AG20443 (cell line): ENCODE measurements at places on chromosomes 12 and 14.
A peak's percentile ranks its signal among the peaks of the same experiment; 100 is the strongest.

DNA sequence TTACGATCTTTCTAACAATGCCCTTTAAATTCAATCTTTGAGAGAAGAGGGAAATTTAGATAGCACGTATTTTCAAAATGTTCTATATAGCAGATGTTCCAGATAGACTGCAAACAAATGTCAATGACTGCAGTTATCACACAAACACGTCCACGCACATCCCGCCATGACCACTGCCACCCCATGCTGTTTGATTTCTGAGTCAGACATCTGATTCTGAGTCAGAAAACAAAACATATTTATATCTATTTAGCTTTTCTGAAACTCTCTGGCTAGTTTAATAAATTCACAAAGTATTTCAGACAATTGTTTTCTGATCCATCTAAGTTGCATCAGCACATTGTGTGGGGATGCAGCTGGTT is 105.9 kb upstream of the BCAT1 start:
- no peak for DNase-seq

DNA sequence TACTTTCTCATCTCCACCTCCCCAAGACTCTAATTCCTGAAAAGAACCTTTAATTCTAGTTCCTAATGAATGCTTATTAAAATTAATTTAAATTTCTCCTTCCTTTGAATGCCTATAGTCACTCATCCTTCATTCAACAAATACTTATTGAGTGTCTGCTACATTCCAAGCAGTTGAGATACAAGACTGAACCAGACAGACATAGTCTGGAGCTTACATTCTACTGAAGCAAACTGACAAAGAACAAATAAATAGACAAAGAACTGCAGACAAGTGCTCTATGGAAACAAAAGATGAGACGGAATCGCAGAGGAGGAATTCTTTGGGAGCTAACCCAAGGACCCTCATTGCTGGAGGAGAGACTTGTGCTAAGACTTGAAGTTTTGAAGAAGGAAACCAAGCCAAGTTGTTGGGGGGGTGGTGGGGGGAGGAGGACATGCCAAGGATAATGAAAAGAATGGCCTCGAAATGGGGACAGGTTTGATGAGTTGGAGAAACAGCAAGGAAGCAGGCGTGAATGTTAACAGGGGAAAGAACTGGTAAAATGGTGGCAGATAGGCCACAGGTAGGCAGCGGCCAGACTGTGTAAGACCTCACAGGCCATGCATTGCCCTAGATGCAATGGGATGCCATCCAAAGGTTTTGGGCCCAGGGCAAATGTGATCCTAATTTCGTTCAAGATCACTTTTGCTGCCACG is 9.7 kb upstream of the TDG start:
- peak; percentile 14 for DNase-seq

- no peak for DNase-seq
Measured at GRCh38 chr12:27180906-27181505, 63.1 kb upstream of the STK38L start.

DNA sequence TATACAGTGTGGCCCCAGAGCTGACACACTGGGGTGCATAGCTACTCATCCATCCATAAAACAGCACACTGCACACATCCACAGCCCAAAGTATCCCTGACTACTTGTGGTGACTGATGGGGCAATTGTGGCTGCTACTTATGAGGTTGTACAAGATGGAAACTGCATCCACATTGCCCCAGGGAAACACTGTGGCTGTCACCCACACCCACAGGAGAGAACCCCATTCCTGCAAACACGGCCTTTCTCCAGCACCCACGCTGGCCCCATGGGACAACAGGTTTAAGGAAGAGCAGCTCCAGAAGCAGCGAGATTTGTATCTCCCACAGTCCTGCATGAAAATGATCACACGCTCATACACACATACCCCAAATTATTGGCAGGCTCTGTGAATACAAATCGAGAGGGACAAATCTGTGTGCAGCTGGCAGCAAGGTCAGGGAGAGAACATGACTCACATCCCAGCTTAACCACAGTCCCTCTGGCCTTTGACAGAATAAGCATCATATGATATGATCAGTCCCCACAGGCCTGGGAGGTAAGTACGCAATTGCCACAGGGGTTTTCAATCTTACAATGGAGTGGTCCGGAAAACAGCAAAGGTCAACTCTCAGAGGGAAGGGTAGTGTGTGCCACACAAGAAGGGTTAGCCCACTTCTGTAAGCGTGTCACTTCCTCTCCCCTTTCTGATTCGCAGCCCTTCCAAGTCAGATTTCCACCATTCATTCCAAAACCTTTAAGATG is 61.9 kb downstream of the ESR2 start:
- peak; percentile 68 for DNase-seq

GRCh38 chr12:18389820-18390219 is 128.5 kb downstream of the PIK3C2G start:
- no peak for DNase-seq

GRCh38 chr12:75660107-75660530 is 148.7 kb upstream of the KRR1 start:
- peak; percentile 20 for DNase-seq

GRCh38 chr12:27142101-27142721 is 59.8 kb upstream of the C12orf71 start:
- peak; percentile 87 for DNase-seq

- no peak for DNase-seq
Measured at GRCh38 chr14:99795046-99795445, 1.8 kb downstream of the EML1 start.
